ENCODE measurements at places on chromosomes 11 and 22.

- DNase-seq: no peak
Observed at GRCh38 chr11:85589373-85589772, 37.8 kb downstream of the DLG2 start.

GRCh38 chr11:104067534-104067933 is 31.1 kb downstream of the DDI1 start:
- no peak for DNase-seq

DNA sequence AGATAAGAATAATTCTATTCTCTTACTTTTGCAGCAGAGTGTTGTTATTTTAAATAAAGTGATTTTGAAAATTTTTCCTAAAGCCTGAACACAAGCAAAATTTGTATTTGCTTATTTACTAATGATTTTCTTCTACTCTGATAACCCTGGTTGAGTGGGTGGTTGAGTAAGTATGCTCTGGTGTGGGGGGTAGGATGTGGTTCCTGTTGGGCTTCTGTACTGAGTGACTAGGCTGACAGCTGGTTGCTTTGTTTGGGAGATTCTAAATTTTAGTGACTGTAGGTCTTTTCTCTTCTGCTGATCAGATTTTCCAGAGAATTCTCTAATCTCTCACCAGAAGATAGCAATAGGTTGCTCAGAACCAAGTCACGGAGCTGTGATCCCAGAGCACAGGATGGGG is 61.6 kb downstream of the METTL15 start:
- no peak for DNase-seq

GRCh38 chr11:66083767-66084166 is 13.7 kb downstream of the PACS1 start:
- DNase-seq: no peak

DNA sequence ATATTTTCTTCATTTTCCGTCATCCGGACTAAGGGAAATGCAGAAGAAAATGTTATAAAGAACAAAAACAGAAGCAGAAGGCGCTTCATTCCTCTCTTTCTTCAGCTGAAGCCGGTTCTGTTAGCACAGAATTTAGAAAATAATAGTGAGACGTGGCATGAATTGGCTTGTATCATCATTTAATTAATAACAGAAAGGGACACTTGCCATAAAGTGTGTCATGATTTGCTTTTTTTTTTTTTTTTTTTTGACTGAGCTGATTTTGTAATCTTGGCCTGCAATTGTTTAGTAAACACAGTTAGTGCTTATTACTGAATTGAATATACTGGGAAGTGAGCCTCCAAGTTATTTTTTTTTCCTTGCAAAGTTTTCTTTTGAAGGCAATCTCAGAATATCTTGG is at the start of gene MMP27:
Gene MMP27, minus strand, starts transcription at position 144 of the 400 bp plus-strand sequence. Its CDS starts 55 bp downstream, at position 89.
- no peak for DNase-seq

- no peak for DNase-seq
Observed at GRCh38 chr11:21411104-21411503, 741.7 kb downstream of the NELL1 start.

DNA sequence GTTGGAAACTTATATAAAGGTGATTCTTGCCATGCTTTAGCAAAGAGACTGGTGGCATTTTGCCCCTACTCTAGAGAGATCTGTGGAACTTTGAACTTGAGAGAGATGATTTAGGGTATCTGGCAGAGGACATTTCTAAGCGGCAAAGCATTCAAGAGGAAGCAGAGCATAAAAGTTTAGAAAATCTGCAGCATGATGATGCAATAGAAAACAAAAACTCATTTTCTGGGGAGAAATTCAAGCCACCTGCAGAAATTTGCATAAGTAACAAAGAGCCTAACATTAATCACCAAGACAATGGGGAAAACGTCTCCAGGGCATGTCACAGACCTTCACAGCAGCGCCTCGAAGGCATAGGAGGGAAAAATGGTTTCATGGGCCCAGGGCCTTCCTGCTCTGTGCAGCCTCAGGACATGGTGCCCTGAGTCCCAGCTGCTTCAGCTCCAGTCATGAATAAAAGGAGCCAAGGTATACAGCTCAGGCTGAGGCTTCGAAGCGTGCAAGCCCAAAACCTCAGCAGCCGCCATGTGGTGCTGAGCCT is 83.4 kb downstream of the MRTFA start:
- no peak for DNase-seq

DNA sequence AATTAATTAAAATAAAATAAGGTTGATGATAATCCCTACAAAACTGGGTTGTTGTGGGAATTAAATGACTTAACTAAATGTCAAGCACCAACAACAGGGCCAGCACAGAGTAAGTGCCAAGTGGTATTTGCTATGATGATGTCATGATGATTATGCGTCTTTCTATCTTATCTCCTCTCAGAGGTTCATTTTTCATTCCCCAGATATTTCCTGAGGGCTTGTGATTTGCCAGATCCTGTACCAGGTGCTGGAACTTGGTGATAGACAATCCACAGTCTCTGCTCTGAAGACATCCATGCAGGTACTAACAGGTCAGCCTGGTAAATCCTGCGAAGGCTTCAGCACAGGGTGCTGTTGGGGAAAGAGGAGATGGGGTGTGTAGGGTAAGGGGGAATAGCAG is 8.1 kb upstream of the MYH9 start:
- DNase-seq: no peak
